Ovary (tissue), 10 donors: ENCODE measurements at places on chromosomes 16 and 17. TPM values are rescaled to one million over a fixed set of nuclear protein-coding genes. Genes with fewer than 3 reads are reported as not detected.

DNA sequence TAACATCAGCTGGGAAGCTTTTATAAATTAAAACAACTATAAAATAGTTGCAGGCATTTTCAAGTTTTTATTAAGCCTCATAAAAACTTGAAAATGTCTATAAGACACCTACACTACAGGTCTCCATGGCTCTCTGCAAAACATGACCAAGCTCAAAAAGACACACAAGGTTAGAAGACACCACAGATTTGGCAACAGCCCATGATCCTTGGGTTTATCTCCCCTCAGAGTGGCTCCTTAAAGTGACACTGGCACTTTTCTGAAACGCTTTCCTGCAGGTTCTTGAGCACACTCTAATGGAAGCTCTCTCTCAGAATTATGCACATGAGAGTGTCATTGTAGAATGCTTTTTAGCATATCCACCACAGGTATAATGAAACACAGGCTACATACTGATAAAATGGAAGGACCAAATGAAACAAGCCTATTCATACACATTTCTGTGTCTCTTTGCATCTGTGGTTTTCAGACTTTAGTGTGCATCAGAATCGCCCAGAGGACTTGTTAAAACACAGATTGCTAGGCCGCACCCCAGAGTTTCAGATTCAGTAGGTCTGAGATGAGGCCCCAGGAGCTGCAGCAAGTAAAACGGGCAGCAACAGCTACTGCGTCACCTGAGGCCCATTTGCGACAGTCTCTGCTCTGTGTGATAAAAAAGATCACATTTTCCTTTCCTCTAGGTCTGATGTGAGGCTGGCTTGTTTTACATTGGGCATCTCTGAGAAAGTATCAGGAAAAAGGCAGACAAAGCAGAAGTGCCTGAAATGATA, 75.0 kb upstream of the WSB1 start:
- H3K27ac ChIP-seq, result no peak overlapping the region
- no peaks in the 10 kb centered on the region for H3K4me1 ChIP-seq
- H3K4me3 ChIP-seq, result no peak overlapping the region
- no peak for DNase-seq

NPIPA2 gene
- total RNA-seq, result 4.5 TPM

CD300LG gene
- 6.8 TPM for total RNA-seq

FAM171A2 gene
- total RNA-seq, result 13.0 TPM

NECAB2 gene
- total RNA-seq, result not detected

SLC22A31 gene
- 1.8 TPM for total RNA-seq

CD300H gene
- total RNA-seq, result not detected
